ENCODE measurements at places on chromosomes 6 and 20.

GRCh38 chr6:8821981-8822381 lies 386.6 kb upstream of the SLC35B3 start:
- DNase-seq: no peak

- no peak for DNase-seq
Measured at GRCh38 chr6:109202409-109203264, 107.3 kb downstream of the CEP57L1 start.

DNA sequence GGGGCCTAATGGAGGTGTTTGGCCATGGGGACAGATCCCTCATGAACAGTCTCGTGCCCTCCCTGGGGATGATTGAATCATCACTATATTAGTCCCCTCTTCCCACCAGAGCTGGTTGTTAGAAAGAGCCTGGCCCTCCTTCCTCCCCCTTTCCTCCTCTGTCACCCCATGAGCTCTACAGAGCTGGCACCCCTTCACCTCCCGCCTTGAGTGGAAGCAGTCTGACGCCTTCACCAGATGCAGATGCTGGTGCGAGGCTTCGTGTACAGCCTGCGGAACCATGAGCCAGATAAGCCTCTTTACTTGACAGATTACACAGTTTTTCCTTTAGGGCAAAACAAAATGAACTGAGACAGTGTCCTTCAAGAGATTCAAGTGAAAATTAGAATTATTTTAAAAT lies 74.4 kb upstream of the RIPOR2 start:
- no peak for DNase-seq

- DNase-seq: no peak
Measured at GRCh38 chr6:157226026-157226625, 97.2 kb downstream of the TMEM242 start.

GRCh38 chr6:118313208-118313607 lies 234.9 kb upstream of the PLN start:
- DNase-seq: no peak
